ENCODE measurements at places on chromosomes 5 and 9. TPM values are rescaled to one million over a fixed set of nuclear protein-coding genes. Genes with fewer than 3 reads are reported as not detected.

GRCh38 chr5:144697847-144698262 is 527.2 kb downstream of the KCTD16 start:
- DNase-seq = no peak

GRCh38 chr9:34686732-34687131 is 4.3 kb downstream of the CCL19 start:
- DNase-seq = no peak

GRCh38 chr5:150516011-150516410 is 8.1 kb downstream of the NDST1 start:
- DNase-seq = no peak

Gene ZNF483
- total RNA-seq = 14.9 TPM

DNA sequence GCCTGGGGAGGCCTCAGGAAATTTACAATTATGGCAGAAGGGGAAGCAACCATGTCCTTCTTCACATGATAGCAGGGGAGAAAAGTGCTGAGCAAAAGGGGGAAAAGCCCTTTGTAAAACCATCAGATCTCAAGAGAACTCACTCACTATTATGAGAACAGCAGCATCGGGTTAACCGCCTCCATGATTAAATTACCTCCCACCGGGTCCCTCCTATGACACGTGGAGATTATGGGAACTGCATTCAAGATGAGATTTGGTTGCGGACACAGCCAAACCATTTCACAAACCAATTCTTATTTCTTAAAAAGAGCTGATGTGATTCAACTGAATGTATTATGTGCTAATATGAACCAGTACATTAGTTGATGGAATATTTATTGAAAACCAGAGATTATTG is 63.9 kb downstream of the PARP8 start:
- DNase-seq = no peak

GRCh38 chr5:133222040-133222439 is 170.2 kb downstream of the HSPA4 start:
- no peak for DNase-seq

- no peak for DNase-seq
Measured at GRCh38 chr9:127313042-127313560, 48.5 kb downstream of the GARNL3 start.

Gene KIAA0825
- 1.4 TPM for total RNA-seq

- no peak for DNase-seq
Measured at GRCh38 chr5:137629646-137630045, 106.2 kb downstream of the KLHL3 start.

DNA sequence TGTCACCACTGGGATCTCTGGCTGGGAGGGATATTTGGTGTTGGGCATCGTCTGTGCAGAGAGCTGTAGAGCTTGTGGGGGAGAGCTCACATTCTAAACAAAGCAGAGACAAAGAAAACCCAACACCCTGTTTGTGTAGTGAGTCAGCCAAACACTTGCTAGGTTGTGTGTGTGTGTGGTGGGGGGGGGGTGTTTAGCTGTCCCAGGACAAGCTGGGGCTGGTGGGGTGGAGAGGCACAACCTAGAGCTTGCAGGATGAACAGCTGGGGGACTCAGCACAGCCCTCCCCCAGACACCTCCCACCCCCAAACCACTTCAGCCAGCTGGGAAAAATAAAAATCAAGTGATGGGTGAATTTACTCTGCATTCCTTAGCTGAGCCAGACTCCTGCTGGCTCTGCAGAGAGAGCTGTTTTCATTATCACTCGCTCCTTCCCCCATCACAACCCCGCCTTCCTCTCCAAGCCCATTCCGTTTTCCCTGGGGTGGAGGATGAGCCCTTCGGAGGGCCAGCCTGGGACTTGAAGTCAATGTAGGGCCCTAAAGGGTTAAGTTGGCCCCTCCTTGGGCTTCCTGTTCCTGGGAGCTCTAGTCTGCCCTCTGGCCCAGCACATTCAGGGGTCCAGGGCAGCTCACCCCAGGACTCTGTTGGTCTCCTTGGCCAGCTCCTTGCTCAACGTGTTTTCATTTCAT is 2.6 kb downstream of the OLFML2A start:
- no peak for DNase-seq

DNA sequence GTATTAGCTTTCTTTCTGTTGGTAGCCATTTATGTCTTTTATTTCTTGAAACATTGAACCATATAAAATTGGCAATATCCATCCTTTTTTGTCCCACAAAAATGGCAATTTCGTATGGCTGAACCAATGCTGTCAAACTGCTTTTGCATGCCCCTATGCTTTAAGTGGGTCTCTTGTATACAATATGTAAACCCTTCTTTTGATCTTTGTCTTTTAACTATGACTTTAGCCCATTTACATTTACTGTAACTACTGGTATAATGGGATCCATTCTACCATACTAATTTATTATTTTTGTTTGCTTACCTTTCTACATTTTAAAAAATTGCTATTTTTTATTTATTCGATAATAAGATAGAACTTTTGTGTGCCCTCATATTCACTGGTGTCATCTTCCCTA is 93.4 kb downstream of the TENT4A start:
- DNase-seq = no peak

DNA sequence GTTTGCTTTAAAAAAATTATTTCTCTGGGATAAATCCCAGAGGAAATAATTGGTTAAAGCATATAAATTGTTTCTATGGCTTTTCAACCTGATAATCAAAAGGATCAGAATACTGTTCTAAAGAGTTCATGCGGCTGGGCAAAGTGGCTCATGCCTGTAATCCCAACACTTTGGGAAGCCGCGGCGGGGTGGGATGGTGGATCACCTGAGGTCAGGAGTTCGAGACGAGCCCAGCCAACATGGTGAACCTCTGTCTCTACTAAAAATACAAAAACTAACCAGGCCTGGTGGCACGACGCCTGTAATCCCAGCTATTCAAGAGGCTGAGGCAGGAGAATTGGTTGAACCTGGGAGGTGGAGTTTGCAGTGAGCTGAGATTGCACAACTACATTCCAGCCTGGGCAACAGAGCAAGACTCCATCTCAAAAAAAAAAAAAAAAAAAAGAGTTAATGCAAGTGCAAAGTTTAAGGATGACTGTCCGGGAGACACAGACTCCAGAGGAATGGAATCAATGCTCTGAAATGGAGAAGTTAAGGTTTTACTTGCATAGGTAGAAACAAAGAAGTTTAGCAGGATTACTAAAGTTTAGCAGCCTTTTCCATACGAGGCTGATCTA is 16.6 kb upstream of the GRHPR start:
- no peak for DNase-seq

Gene CYLC2
- not detected for total RNA-seq

DNA sequence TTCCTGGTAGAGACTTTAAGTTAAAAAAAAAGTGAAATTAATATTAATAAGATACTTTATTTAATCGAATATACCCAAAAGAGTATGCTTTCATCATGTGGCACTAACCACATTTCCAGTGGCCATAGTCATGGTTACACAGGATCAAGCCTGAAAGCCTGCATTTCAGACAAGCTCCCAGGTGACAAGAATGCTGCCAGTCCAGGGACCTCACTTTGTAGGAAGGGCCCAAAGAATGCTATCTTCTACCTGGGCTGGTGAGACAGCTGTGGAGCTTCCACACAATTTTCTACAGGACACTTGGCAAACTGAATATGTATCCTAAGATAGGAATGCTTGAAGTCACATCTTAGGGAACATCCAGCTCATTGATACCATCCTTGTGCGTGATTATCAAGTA is 203.8 kb downstream of the AUH start:
- DNase-seq = no peak

Gene SUSD3
- total RNA-seq = 71.2 TPM

GRCh38 chr5:158406884-158407823 is 548.2 kb upstream of the CLINT1 start:
- DNase-seq = no peak

Gene PCDHA1
- total RNA-seq = not detected

- DNase-seq = no peak
Measured at GRCh38 chr5:59773294-59773693, 120.2 kb downstream of the PDE4D start.

DNA sequence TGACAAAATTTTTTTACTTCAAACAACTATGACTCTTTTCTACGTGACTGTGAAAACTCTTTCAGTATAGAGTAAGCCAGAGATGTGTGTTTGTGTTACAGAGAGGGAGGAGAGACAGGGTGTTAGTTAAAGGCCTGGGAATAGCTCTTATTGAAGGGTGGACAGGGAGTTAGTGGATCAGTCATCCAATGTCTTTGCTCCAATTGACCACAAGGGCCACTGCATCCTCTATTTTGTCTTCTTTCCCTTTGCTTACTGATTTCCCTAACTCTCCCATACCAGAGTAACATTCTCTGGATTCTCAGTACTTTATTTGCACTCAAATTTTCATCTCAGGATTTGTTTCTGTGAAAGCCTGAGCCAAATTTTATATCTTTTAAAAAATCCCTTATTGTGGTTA is 920.3 kb downstream of the CDH18 start:
- no peak for DNase-seq

Gene ANKRD34B
- not detected for total RNA-seq

Gene SLC2A8
- total RNA-seq = 2.6 TPM

GRCh38 chr9:5629312-5630080 is 589 bp downstream of the RIC1 start:
- DNase-seq = peak; percentile 42

Measured in T-cell (primary cell).